ENCODE measurements at places on chromosomes 1 and 21.

DNA sequence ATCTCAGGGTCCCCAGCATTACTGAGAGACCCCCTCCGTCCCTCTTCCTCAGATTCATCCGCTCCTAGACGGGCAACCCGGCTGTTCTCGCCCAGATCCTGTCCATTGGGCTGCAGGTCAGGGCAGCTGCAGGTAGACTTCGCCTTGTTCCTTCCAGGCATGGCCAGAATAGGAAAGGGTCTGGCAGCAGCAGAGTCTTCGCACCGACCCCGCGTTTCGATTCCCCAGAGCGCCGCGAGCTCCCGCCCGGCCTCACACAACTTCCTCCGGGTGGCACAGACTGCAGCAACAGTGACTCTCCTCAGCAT, 265 bp downstream of the NRDC start:
- DNase-seq = no peak

DNA sequence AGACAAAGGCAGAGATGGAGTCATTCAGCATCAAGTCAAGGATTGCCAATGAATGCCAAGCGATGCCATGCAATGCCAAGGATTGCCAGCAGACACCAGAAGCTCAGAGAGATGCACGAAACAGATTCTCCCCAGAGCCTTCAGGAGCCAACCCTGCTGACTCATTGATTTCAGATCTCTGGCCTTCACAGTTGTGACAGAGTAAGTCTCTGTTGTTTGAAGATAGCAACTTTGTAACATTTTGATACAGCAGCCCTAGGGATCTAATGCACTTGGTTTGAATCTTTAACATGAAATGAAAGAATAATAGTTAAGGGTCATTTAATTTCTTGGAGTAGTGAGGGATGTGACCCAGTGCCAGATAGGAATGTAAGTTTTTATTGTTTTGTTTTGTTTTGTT, 287.4 kb upstream of the RUNX1 start:
- DNase-seq = no peak

GRCh38 chr1:6860401-6860800, 75.1 kb downstream of the CAMTA1 start:
- DNase-seq = peak; percentile 15

DNA sequence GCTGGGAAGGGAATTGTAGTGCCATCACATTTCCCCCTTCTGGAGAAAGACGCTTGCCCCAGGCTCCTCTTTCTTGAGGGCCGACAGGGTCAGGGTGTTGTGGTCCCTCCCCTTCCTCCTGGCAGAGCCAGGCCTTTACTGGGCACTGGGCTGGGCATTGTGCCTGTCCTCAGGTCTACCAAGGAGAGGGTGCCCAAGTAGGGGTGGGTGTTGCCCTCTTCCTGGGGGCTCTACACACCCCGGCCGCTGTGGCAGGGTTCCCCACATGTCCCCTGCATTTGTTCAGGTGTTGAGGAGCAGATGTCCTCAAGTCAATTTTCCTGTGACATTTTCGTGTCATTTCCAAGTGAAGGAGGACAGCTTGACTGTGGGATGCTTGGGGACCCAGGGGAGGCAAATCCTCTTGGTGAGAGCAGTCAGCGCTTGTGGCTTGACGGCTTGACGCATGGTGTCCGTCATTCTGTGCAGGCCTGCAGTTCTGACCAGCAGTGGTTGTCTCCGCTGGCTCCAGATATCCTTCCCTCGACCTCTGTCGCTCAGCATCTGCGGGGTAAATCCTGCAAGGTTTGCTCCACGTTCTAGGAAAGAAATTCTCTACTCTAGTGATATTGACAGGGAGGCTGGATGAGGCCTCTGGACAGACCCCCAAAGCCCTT, 181.9 kb upstream of the VAMP3 start:
- DNase-seq = no peak

DNA sequence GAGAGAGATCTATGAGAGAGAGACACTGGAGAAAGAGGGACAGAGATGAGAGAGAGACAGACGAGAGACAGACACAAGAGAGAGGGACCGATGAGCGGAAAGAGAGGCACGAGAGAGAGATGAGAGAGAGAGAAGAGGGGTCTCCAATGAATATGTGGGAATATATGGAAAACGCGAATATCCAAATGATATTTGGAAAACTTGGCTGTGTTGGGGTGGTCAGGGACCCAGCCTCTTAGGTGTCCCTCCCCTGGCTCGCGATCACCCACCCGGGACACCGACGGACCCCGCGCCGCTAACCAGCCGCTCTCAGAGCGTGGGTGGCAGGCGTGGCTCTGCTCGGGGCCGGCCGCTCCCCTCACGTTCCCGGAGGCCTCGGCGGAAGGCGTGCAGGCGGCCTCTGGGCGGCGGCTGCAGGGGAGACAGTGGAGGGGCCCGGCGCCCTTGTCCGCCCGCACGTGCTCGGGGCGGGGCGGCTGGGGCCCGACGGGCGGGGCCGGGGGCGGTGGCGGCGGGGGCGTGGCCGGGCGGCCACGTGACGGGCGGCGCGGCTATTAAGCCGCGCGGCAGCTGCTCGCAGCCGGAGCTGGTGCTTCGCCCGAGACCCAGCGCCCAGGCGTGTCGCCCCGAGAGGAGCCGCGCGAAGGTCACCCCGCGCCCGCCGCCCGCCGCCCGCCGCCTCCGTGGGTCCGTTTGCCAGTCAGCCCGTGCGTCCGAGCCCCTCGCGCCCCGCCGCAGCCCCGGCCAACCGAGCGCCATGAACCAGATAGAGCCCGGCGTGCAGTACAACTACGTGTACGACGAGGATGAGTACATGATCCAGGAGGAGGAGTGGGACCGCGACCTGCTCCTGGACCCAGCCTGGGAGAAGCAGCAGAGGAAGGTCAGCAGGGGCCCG, at the start of gene ACTN2:
Gene ACTN2, plus strand, starts transcription at position 583 of the 898 bp plus-strand sequence. Its CDS starts 175 bp downstream, at position 758.
- no peak for DNase-seq

- DNase-seq = no peak
Measured at GRCh38 chr1:189212606-189213005, 1265.1 kb downstream of the BRINP3 start.

DNA sequence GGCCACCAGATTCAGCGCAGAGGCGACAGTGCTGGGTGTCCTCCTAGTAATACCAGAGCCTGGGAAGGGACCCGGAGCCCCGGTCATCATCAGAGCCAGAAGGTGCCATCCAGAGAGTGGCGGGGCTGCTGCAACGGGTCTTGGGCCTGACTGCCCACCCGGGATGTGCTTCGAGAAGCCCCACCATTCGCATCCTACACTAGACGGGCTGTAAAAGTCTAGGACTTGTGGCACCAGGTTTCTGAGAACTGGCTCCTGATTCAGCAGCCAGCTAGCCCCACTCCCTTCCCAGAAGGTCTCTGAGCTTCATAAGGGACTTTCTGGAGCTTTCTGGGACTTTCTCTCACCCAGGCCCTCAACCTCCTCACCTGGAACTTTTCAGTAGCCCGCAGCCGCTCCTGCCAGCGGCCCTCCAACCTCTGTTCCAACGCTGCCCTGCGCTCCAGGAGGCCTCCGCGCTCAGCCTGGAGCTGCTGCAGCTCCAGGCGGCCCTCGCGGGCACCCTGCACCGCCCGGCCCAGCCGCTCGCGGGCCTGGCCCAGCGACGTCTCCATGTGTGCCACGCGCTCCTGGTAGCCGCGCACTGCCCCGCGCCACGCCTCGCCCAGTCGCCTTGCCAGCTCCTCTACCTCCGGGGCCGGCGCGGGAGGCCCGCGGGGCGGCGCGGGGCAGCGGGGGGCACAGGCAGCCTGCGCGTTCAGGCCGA, 940 bp downstream of the NES start:
- no peak for DNase-seq

Measured in pulmonary artery endothelial cell (primary cell).